ENCODE measurements at places on chromosomes 13 and 19. TPM values are rescaled to one million over a fixed set of nuclear protein-coding genes. Genes with fewer than 3 reads are reported as not detected.
A peak's percentile ranks its signal among the peaks of the same experiment; 100 is the strongest.

DNA sequence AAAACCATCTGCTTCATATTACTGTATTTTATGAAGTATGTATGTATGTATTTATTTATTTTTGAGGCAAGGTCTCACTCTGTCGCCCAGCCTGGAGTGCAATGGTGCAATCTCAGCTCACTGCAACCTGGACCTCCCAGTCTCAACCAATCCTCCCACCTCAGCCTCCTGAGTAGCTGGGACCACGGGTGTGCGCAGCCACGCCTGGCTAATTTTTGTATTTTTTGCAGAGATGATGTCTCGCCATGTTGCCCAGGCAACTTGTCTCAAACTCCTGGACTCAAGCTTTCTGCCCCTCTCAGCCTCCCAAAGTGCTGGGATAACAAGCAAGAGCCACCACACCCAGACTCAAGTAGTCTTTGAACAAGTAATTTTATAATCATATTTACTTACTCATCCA lies 5.5 kb downstream of the KATNAL1 start:
- DNase-seq: no peak

DNA sequence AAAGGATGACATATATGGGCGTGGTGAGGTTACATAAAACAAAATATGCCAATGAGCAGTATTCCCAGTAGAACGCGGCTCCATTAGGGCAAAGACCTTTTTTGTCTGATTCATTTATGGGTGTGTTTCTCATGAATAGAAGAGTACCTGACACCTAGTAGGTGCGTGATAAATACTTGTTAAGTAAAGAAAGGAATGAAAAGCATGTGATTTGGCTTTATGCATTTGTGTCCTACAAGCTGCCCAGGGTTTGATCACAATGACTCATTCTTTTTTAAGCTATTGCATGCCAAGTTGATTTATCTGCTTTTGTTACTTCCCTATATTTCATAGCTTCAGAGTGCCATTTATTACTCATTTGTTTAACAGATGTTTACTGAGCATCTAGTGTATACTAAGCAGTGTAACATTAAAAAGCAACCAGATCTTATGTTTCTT lies 19.1 kb upstream of the KCTD4 start:
- no peak for DNase-seq

Gene PSG2
- not detected for total RNA-seq

GRCh38 chr13:79992111-79992510 lies 348.8 kb downstream of the SPRY2 start:
- no peak for DNase-seq

GRCh38 chr13:36357692-36358091 lies 11.5 kb upstream of the SPART start:
- DNase-seq: no peak

Gene SYNGR4
- total RNA-seq: not detected

Gene CGB3
- not detected for total RNA-seq

Gene ZNF728
- total RNA-seq: 3.4 TPM

GRCh38 chr19:29293292-29293691 lies 80.3 kb upstream of the UQCRFS1 start:
- DNase-seq: no peak

Gene KLHL1
- not detected for total RNA-seq

GRCh38 chr19:8571006-8571411 lies 6.2 kb downstream of the MYO1F start:
- peak; percentile 43 for DNase-seq

GRCh38 chr19:52691737-52692136 lies 43.1 kb downstream of the ZNF611 start:
- DNase-seq: no peak

GRCh38 chr13:67217880-67218279 lies 12.3 kb downstream of the PCDH9 start:
- no peak for DNase-seq

GRCh38 chr13:45718063-45718462 lies 15.9 kb downstream of the CBY2 start:
- no peak for DNase-seq

GRCh38 chr19:55383279-55384130 lies 587 bp downstream of the TMEM238 start:
- DNase-seq: peak; percentile 76

DNA sequence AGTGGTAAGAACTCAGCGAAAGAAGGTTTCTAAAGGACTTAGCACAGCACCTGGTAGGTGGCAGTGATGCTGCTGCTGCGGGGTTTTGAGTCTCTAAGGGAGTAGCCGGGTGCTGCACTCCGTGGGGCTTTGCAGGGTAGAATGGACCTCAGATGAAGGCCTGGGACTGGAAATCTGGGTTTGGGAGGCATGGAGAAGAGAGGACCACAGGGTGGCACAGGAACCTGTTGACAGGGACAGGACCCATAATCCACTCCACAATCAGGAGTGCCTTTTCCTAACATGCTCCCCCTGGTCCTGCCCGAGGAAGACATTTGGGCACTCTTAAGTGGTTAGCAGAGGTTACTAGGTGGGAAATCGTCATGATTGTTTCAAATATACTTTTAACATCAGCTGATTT lies 29.8 kb downstream of the TDRD12 start:
- no peak for DNase-seq

DNA sequence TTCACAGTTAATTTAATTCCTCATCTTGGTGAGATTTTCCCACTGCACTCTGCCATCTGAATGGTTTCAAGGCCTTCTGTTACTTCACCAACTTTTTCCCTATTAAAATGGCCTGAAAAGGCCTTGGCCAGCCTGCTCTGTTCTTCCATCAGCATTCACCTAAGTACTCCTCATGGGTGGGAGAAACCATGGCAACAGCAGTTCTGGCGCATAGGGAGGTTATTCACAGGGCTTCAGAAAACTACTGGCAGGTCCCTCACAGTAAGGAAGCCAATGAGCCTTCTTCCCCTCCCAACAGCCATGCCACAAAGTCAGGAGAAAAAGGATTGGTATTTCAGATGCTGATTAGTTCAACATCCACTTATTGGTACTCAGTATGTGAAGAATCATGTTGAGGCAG lies 17.2 kb upstream of the GJB2 start:
- no peak for DNase-seq

DNA sequence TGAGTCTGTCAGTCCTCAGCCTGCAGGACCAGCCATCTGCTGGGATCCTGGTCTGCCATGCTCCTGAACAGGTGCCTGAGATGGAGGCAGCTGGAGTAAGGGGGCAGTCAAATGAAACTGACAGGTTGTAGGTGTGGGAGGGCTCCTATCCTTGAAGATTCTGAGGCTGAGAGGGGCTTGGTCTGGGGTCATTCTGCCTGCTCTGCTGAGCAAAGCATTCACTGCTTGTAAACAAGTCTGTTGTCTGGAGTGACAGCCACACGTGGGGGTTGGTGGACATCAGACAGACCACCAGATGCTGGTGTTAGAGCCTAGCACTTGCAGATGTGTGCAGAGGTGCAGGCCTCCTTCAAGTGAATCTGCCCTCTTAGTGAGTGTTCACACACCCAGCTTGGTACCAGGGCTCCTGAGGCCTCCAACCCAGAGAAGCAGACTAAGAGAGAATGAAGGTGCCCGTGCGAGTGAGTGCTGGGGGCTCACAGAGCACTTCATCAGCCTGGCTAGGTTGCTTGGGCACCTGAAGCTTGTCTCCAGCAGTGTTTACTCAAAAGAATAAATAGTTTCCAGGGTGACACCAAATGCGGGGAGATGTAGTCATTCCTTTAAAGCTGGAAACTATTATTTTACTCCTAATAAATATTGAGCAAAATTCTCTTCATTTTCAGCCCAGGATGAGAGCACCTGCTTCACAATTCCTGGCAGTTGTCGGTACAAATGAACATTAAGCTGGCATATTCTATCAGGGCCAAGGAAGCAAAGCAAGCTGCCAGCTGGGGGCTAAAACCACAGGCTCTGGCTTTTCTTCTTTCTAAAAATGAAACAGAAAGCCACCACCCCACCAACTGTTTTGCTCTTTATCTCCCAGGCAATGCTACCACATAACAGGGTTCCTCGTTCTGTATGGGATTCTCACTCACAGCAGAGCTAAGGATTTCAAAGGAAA lies 82.3 kb downstream of the RNASEH2B start:
- no peak for DNase-seq

Gene CD33
- total RNA-seq: 1.1 TPM

Gene RNF17
- 0.16 TPM for total RNA-seq

- DNase-seq: no peak
Measured at GRCh38 chr13:61810065-61810464, 394.4 kb upstream of the PCDH20 start.

Gene C19orf38
- total RNA-seq: 0.86 TPM

Gene MUC16
- not detected for total RNA-seq

DNA sequence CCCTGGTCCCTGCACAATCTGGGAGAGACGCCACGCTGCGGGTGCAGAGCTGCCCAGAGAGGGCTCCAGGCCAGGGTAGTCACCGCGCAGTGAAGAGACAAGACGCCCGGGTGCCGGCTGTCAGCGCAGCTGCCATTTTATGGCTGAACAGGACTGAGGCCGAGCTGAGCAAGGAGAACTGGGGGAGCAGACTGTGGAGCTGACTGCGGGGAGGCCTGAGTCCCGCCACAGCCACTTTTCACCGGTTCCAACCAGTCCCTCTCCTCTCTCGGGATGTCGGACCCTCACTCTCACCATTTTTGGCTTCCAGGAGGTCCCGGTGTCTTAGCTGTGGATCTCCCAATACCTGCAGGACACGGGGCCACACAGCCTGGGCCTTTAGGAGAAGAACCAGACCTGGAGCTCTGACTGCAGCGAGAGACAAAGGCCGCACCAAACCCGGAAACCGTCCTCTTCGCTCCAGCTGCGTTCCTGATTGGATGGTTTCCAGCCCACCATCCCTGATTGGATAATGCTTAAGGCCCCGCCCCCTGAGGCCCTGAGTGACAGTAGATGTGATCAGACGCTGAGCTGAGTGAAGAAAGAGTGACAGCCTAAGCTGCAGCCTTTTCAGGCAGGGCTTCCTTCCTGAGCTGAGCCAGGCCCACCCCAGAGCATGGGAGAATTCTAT lies at the start of gene ZNF626:
Gene ZNF626, minus strand, starts transcription at position 422 of the 670 bp plus-strand sequence. Its CDS starts 125 bp downstream, at position 297.
- DNase-seq: peak; percentile 99

Gene RFX1
- 13.1 TPM for total RNA-seq

GRCh38 chr19:49515767-49516166 lies 3.3 kb downstream of the FCGRT start:
- DNase-seq: peak; percentile 77

Gene TLE2
- total RNA-seq: 47.9 TPM

Gene TGFB1
- 18.1 TPM for total RNA-seq

DNA sequence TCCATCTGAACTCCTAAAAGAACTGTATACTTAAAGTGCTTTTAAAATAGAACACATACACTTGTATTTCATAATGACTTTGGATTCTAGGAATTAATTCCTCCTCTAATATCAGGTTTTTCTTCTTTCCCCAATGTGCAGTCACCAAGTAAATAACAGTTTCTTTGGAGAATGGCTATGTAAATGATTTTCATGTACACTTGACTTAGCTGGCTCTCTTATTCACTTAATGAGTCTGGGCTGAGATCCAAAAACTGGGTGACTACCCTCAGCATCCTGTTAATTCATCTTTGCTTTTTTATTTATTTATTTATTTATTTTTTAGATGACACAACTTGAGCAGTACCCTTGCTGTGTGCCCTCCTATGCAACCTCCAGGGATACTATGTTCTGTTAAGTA lies 1003.7 kb downstream of the SLITRK1 start:
- DNase-seq: no peak

Gene SMAD9
- total RNA-seq: 4.5 TPM

DNA sequence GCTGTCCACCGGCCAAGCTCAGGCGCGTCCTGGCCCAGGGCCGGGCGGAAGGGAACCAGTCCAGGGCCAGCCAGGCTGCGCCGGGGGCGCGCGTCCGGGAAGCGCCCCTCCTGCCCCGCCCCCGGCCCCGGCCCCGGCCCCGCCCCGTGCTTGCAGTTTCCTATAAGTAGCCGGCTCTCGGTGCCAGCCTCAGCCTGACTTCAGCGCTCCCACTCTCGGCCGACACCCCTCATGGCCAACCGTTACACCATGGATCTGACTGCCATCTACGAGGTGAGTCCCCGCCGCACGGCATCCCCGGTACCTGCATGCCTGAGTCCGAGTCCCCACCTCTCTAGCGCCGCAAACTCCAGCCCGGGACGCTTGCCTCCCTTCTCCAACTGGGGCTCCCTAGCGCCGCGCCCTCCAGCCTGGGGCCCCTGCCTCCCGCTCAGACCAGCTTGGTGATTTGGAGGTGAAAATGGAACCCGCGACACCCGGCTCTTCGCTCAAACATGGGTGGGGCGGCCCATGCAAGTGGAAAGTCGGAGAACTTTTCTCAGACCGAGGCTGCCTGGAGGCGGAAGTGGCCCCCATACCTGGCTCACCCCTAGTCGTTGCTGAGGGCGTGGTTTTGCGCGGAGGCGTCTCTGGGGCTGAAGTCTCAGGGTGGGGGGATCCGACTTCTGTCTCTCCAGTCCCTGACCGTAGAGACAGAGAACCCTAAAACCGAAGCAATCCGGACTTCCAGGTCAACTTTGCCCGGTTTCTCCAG lies at the start of gene ZFP36:
Gene ZFP36, plus strand, starts transcription at position 192 of the 754 bp plus-strand sequence. Its CDS starts 58 bp downstream, at position 250.
- DNase-seq: peak; percentile 92

All from heart left ventricle (tissue), 16 donors.